ENCODE measurements at places on chromosomes 4 and X.

GRCh38 chr4:182884040-182884439 is 33.1 kb downstream of the DCTD start:
- no peak for DNase-seq

DNA sequence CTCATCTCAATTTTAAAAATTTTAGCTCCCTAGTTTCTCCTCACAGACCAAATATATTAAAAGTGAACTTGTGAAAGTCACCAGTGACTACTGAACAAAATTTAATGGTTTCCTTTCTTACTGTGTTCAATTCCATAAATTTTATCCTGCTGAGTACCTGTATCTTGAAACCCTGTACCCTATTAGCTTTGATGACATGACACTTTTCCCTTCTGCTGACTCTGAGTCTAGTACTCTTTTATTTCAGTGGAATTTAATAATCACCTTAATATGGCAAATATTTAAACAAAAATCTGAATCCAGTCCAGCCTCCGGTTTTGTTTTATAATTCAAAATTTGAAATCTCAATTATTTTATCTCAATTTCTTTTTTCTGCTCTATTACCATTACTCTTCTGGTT is 203.1 kb upstream of the NUDT6 start:
- no peak for DNase-seq

DNA sequence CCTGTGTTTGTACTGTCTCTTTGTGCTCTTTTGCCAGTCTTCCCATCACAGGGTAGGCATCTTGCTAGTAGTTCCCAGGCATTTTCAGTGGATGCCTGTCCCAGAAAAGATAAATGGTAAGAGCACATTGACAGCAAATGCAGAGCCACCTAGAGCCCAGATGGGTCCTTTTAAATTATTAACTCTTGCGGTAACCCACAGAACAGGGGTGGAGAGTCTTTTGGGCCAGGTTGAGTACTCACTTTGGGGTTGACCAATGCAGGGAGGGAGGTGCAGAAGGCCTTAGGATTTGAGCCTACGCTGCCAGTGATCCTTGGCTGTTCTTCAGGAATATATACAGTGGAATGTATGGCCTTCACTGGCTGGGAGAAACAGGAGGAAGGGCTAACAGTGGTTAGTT is 173.8 kb downstream of the MSN start:
- no peak for DNase-seq

DNA sequence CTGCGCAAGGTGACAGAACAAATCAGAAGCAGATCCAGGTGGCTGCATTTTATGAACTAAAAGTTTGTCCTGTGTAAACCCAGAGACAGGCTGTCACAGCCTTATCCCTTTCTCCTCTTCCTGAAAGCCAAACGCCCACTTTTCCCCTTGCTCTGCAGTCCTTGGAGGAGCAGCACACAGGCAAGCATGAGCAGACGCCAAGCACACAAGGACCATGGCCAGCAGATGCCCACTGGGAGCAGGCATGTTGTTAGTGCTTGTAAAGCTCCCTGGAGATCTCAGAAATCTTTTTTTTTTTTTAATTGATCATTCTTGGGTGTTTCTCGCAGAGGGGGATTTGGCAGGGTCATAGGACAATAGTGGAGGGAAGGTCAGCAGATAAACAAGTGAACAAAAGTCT is 11.5 kb upstream of the HOPX start:
- no peak for DNase-seq

DNA sequence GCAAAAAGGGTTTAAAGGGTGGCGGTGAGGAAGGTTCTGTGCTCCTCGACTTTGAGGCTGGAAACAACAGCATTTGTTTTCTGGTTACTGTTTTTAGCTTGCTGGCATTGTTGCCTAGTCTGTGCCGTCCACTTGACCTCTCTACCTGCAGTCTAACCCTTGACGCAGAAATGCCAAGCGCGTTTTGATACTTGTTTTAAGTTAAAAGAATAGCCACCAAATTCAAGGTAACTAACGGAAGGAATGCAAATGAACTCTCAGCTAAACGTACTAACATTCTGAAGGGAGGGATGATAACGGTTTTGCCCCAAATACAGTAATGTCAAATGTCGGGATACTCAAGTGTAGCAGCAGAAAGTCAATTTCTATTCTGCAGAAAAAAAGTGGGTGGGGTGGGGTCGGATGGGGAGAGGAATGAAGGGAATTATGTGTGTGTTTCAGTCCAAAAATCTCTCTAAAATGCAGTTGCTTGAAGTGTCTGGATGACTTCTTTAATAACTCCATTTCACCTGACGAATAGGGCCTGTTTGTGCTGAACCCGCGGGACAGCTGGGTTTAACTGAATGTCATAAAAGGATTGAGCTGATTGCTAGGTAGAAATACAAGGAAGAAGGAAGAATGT is 3.4 kb upstream of the NKX6-1 start:
- no peak for DNase-seq

- DNase-seq: no peak
Observed at GRCh38 chr4:170325599-170325998, 235.8 kb upstream of the AADAT start.

GRCh38 chr4:182486881-182487280 is 243.7 kb downstream of the TENM3 start:
- DNase-seq: no peak

GRCh38 chr4:120005527-120005926 is 61.1 kb downstream of the MAD2L1 start:
- DNase-seq: no peak
